ENCODE measurements at places on chromosomes 2 and 18. TPM values are rescaled to one million over a fixed set of nuclear protein-coding genes. Genes with fewer than 3 reads are reported as not detected.

DNA sequence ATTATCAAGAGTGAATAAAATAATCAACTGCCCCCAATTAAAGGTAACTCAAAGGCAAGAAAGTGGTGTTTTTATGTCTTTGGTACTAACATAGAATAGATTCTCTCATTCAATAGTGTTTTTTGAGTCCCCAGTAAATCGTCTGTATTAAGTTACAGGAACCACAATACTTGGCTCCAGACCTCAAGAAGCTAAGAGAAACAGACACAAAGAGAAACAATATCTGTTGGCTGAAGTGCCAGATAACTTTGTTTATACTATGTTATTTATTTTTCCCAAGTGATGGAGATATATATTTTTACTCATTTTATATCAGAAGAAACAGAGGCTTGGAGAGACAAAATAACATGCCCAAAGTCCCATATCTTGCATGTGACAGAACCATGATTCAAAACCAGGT is 201.7 kb upstream of the HNRNPA3 start:
- no peak for DNase-seq

DNA sequence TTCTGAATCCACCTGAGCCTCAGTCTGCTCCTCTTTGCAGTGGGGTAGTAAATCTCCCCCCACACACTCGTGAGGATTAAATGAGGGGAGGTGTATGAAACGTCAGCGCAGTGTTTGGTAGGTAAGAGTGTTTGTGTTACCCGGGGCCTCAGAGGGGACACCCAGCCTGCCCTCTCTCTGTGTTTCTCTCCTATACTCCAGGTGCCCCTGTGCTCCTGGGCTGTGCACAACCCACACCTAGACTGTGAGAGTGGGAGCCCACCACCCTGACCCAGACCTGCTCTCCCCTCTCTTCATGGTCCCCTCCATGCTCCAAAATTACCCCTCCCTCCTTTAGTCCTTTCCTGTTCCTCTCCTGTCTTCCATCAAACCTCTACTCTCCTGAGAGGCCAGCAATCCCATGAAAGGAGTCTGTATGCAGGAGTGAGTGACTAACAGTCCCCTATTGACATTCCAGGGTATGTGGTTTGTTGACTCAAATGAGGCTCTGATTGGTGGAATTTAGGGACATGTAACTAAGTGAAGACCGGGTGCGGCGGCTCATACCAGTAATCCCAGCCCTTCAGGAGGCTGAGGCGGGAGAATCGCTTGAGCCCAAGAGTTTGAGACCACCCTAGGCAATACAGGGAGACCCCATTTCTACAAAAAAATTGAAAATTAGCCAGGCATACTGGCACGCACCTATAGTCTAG is 10.4 kb downstream of the CIB4 start:
- no peak for DNase-seq

Gene STEAP3
- total RNA-seq: 120 TPM

GRCh38 chr2:189900726-189901125 is 116.5 kb downstream of the PMS1 start:
- no peak for DNase-seq

Gene BOK
- total RNA-seq: 95.8 TPM

Gene CREG2
- total RNA-seq: not detected

GRCh38 chr2:1162768-1163584 is 212.3 kb downstream of the SNTG2 start:
- DNase-seq: no peak

Gene GPR39
- total RNA-seq: 7.4 TPM

DNA sequence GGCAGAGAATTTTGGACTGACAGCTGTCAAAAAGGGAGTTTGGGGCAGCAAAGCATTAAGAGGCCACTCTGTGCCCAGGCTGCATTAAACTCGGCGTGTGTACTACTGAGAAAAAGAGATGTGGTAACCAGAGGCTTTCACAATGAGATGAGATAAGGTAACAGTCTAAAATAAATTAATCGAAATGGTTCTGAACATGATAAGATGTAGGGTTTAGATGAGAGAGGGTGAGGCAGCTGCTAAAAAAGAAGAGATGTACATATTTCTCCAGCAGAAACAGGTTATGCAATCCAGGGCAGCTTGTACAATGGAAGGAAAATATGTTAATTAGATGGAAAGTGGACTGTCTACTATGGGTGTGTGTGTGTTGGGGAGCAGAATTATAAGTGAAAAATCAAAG is 39.2 kb upstream of the ACTR3 start:
- DNase-seq: no peak

Measured in left lobe of liver (tissue), 2 donors.